ENCODE measurements at places on chromosomes 1 and 21. TPM values are rescaled to one million over a fixed set of nuclear protein-coding genes. Genes with fewer than 3 reads are reported as not detected.

Gene SPRR2G
- total RNA-seq = not detected

Gene AGO4
- 23.9 TPM for total RNA-seq

Gene TRABD2B
- total RNA-seq = 3.4 TPM

Gene MYOCOS
- not detected for total RNA-seq

Gene HHAT
- total RNA-seq = 2.4 TPM

Gene GRIK1
- not detected for total RNA-seq

Gene KIF17
- total RNA-seq = 1.5 TPM

Gene RNF186
- total RNA-seq = not detected

DNA sequence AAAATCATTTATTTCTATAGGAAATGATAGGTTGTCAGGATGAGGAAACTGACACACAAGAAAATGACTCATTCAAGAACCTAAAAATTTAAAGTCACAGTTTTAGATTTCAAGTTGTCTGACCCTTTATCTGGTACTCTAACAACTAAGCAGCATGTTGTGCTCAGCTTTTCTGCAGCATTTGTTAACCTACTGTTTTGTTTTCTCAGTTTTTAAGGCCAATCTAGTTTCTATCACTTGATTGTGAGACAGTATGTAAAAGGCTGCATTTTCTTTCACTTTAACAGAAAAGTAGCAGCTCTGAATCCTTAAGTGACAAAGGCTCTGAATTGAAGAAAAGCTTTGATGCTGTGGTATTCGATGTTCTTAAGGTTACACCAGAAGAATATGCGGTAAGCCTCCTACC is 59.1 kb downstream of the RALGPS2 start:
- DNase-seq = no peak

- DNase-seq = no peak
Measured at GRCh38 chr1:76944942-76945341, 77.7 kb downstream of the ST6GALNAC5 start.

GRCh38 chr1:33443705-33444180 is 12.8 kb upstream of the PHC2 start:
- DNase-seq = no peak

- DNase-seq = no peak
Measured at GRCh38 chr1:21956720-21957552, 19.8 kb upstream of the HSPG2 start.

DNA sequence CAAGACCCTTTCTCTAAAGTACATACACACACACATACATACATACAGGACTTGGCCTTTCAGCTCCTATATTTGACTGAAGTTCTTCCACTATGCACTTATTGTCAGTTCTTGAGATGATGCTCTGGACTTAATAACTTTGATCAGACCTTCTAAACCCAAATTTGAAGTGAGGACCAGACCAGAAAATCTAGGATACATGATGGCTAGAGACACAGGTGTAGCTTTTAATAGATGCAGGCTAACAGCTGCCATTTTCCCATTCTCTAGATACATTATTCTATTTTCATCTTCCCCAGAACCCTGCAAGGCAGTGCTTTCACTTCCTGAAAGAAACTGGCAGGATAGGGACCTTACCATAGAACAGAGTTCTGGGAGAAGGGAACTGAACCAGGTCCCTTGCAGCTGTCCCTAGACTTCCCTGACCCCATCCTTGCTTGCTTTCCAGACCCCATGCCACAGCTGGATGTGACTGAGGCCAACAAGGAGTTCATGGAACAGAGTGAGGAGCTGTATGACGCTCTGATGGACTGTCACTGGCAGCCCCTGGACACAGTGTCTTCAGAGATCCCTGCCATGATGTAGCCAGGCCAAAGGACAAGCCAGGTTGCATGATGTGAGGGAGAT is 14.9 kb upstream of the RAB42 start:
- DNase-seq = no peak

GRCh38 chr1:153771261-153771660 is 3.9 kb upstream of the SLC27A3 start:
- no peak for DNase-seq

- DNase-seq = no peak
Measured at GRCh38 chr1:154767315-154768240, 102.5 kb downstream of the KCNN3 start.

DNA sequence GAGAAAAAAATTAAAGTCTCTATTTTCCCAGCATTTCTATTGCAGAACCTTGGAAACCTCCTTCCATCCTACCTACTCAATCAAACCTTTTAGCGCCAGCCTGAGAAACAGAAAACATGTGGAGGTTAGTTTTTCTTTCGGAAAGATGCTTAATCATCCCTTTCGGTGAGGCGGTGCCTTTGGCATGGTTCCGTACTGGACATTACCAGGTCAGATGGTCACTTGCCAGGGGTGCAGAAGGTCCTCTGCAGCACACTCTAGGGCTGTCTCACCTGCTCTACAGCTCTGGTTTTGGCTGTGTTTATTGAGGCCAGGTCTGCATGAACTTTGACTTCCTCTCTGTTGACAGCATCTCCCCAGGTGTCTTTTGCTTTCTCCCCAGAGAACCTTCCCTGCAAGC is 121.5 kb downstream of the PLD5 start:
- no peak for DNase-seq

- DNase-seq = no peak
Measured at GRCh38 chr1:204524986-204525385, 8.8 kb downstream of the MDM4 start.

- no peak for DNase-seq
Measured at GRCh38 chr1:55015731-55016620, 17.2 kb downstream of the BSND start.

- no peak for DNase-seq
Measured at GRCh38 chr1:178619042-178619927, 105.8 kb upstream of the RALGPS2 start.

- no peak for DNase-seq
Measured at GRCh38 chr1:171753685-171754352, 12.0 kb upstream of the VAMP4 start.

GRCh38 chr1:69401879-69402278 is 165.8 kb upstream of the LRRC7 start:
- no peak for DNase-seq

DNA sequence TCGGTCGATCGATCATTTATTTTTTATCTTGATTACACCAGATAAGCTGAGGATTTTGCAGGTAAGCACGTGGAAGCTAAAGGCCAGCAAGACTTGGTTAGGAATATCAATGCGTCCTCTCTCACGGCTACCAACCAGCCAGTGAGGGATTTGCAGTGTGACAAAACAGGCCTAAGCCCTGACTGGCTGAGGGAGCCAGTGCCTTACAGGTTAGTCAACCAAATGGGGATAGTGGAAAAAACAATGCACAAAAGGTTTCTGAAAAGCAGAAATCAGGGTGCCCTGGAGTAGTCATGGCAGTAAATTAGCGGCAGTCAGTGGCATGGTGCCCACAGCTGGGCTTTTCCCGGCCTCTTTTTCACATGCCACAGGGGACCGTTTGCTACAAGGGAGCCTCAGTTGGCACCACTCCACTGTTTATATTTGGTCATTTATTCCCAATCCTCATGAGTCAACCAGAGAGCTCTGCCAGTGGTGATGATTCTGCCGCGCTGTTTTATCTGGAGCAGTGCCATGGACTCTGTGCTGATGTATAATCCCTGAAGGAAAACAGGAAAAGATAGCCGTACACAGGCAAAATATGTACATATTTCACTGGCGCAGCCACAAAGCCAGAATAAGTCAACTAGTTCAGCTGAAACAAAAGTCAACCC is 167.6 kb downstream of the RHOU start:
- no peak for DNase-seq

GRCh38 chr21:15857740-15858139 is 128.0 kb downstream of the USP25 start:
- DNase-seq = no peak

GRCh38 chr1:53025034-53025768 is 36.8 kb upstream of the PODN start:
- no peak for DNase-seq

DNA sequence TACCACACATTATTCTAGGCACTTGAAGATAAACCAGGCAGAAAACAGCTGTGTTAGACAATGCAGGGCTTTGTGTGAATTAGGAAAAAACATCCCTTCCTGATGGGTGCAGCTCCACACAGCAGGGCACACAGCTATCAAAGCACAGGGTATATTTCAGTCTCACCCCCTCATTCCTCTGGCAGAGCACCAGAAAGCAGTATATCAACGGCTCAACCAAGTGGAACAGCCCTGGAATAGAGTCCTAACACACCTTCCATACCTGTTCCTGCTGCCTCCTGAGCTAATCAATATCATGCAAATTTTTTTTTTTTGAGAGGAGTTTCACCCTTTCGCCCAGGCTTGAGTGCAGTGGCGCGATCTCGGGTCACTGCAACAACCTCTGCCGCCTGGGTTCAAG is 32.1 kb downstream of the LYST start:
- no peak for DNase-seq

GRCh38 chr1:59008599-59009347 is 224.9 kb upstream of the JUN start:
- DNase-seq = no peak

GRCh38 chr1:61079898-61080336 is 2.4 kb upstream of the NFIA start:
- peak; percentile 87 for DNase-seq

- DNase-seq = no peak
Measured at GRCh38 chr21:43703035-43703880, 15.7 kb upstream of the PDXK start.

GRCh38 chr1:228370941-228371740 is 35.5 kb downstream of the TRIM11 start:
- peak; percentile 87 for DNase-seq

- no peak for DNase-seq
Measured at GRCh38 chr1:107930292-107930691, 34.7 kb downstream of the VAV3 start.

GRCh38 chr1:37474697-37475379 is 458 bp downstream of the ZC3H12A start:
- DNase-seq = no peak

- no peak for DNase-seq
Measured at GRCh38 chr1:173152598-173152997, 54.5 kb downstream of the TNFSF4 start.

GRCh38 chr1:156104065-156104810 is 10.3 kb upstream of the LMNA start:
- DNase-seq = no peak
